Activated CD4-positive, alpha-beta memory T cell treated with anti-CD3 and anti-CD28 coated beads, Interleukin-2, amount 10 ng/mL, durations not matched to agents 7 days and 5 days (primary cell): ENCODE measurements at places on chromosomes 3 and 15. TPM values are rescaled to one million over a fixed set of nuclear protein-coding genes. Genes with fewer than 3 reads are reported as not detected.

- H3K4me1 ChIP-seq = peaks cover 25% of the 10 kb centered on the region
- no peak for DNase-seq
- no peak overlapping the region for H3K4me3 ChIP-seq
- H3K36me3 ChIP-seq = peaks cover 17% of the 10 kb centered on the region
- H3K27ac ChIP-seq = no peak overlapping the region
Observed at GRCh38 chr3:112681822-112682325, 40.9 kb upstream of the CCDC80 start.

GRCh38 chr3:150555859-150556436, 9.4 kb downstream of the EIF2A start:
- peaks cover 60% of the 10 kb centered on the region for H3K36me3 ChIP-seq
- peaks cover 35% of the 10 kb centered on the region for H3K4me1 ChIP-seq

The STXBP5L gene
- not detected for total RNA-seq

The CDC25A gene
- 20.1 TPM for total RNA-seq

The GLDN gene
- not detected for total RNA-seq
